Progenitor cell of endocrine pancreas (in vitro differentiated cells): ENCODE measurements at places on chromosomes 6 and 20.

- DNase-seq = no peak
- H3K4me3 ChIP-seq = no peak overlapping the region
- H3K4me1 ChIP-seq = peaks cover 8% of the 10 kb centered on the region
- H3K27me3 ChIP-seq = peaks cover 28% of the 10 kb centered on the region
- H3K36me3 ChIP-seq = no peaks in the 10 kb centered on the region
- no peak overlapping the region for H3K27ac ChIP-seq
These were observed 26.1 kb downstream of the GFOD1 start for GRCh38 chr6:13461307-13461706.

DNA sequence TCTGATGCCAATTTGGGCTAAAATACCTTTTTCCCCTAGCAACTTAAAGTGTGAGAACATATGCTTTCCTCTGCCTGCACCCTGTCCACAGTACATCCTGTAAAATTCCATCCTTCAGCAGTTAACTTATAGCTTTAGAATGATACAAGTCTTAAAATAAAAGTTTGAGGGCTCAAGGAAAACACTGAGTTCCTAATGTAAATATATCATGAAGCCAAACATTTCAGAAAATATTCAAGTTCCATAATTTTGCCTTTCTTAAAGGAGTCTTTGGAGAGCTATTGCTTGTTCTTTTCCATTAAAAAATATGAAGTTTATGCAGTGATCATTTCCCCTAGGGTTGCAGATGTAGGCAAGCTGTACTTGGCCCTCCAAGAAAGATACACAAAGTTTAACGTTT, 303.8 kb downstream of the COL12A1 start:
- H3K27ac ChIP-seq = no peak overlapping the region
- H3K4me3 ChIP-seq = no peak overlapping the region
- no peak for DNase-seq
- H3K27me3 ChIP-seq = no peaks in the 10 kb centered on the region
- no peaks in the 10 kb centered on the region for H3K36me3 ChIP-seq

- H3K4me3 ChIP-seq = no peak overlapping the region
- no peaks in the 10 kb centered on the region for H3K4me1 ChIP-seq
- no peaks in the 10 kb centered on the region for H3K27me3 ChIP-seq
- peaks cover 7% of the 10 kb centered on the region for H3K36me3 ChIP-seq
These were observed 8.5 kb downstream of the AP5S1 start for GRCh38 chr20:3828798-3829197.

- H3K27me3 ChIP-seq = no peaks in the 10 kb centered on the region
- no peak for DNase-seq
- no peaks in the 10 kb centered on the region for H3K36me3 ChIP-seq
- no peaks in the 10 kb centered on the region for H3K4me1 ChIP-seq
- no peak overlapping the region for H3K27ac ChIP-seq
These were observed 269.6 kb downstream of the GRIK2 start for GRCh38 chr6:101663100-101663499.

GRCh38 chr6:85390105-85390728, 59.7 kb upstream of the NT5E start:
- H3K4me3 ChIP-seq = no peak overlapping the region
- no peaks in the 10 kb centered on the region for H3K36me3 ChIP-seq
- no peak overlapping the region for H3K27ac ChIP-seq
- H3K27me3 ChIP-seq = no peaks in the 10 kb centered on the region
- H3K4me1 ChIP-seq = peaks cover 43% of the 10 kb centered on the region
